ENCODE measurements at places on chromosomes 16 and 17. TPM values are rescaled to one million over a fixed set of nuclear protein-coding genes. Genes with fewer than 3 reads are reported as not detected.

GRCh38 chr17:37720989-37721388 lies 23.9 kb downstream of the HNF1B start:
- no peak for DNase-seq

The MYL4 gene
- 48.9 TPM for total RNA-seq

- no peak for DNase-seq
Measured at GRCh38 chr16:84150926-84151325, 5.8 kb downstream of the DNAAF1 start.

The CCL22 gene
- total RNA-seq: 1.4 TPM

GRCh38 chr16:6891496-6891895 lies 441.1 kb upstream of the RBFOX1 start:
- peak; percentile 27 for DNase-seq

- DNase-seq: no peak
Measured at GRCh38 chr17:45688820-45689219, 95.3 kb upstream of the CRHR1 start.

The EFNB3 gene
- total RNA-seq: 1.9 TPM

GRCh38 chr17:7997186-7997585 lies 5.2 kb upstream of the GUCY2D start:
- DNase-seq: no peak

The HSD17B2 gene
- total RNA-seq: 10.4 TPM

DNA sequence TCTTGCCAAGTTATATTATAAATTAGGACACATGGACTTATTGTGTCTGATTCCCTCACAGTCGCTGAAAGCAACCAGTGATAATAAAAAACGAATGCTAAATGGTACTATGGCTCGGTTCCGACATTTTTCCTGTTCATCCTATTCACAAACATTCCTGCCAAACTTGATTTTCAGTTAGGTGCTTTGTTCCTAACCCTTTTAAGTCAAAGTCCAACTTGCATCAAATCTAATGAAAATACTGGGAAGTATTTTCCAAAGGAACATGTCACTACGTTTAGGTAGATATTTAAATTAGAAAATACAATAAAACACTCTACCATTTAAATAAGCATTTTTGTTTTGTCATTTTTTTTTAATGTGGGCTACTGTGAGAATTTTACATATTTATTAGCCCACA lies 21.0 kb downstream of the SETD6 start:
- no peak for DNase-seq

DNA sequence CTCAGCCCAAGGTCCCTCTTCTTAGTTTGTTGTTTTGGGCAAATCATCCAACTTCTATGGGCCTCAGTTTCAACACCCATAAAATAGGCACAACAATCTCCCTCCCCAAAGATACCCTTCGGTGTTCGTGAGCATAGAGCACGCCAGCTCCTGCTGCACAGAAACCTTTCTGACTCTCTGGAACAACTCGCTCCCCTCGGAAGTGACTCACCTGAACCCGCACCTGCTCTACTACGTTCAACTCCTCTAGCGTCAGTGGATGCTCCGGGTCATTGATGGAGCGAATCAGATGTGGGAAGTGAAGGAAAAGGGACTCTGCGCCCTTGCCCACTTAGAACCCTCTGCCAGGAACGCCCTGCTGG lies 445 bp downstream of the CIAO2B start:
- no peak for DNase-seq

The GFAP gene
- 6.7 TPM for total RNA-seq

GRCh38 chr17:14859542-14859941 lies 405.6 kb downstream of the PMP22 start:
- DNase-seq: peak; percentile 65

The KRT24 gene
- 6.3 TPM for total RNA-seq

DNA sequence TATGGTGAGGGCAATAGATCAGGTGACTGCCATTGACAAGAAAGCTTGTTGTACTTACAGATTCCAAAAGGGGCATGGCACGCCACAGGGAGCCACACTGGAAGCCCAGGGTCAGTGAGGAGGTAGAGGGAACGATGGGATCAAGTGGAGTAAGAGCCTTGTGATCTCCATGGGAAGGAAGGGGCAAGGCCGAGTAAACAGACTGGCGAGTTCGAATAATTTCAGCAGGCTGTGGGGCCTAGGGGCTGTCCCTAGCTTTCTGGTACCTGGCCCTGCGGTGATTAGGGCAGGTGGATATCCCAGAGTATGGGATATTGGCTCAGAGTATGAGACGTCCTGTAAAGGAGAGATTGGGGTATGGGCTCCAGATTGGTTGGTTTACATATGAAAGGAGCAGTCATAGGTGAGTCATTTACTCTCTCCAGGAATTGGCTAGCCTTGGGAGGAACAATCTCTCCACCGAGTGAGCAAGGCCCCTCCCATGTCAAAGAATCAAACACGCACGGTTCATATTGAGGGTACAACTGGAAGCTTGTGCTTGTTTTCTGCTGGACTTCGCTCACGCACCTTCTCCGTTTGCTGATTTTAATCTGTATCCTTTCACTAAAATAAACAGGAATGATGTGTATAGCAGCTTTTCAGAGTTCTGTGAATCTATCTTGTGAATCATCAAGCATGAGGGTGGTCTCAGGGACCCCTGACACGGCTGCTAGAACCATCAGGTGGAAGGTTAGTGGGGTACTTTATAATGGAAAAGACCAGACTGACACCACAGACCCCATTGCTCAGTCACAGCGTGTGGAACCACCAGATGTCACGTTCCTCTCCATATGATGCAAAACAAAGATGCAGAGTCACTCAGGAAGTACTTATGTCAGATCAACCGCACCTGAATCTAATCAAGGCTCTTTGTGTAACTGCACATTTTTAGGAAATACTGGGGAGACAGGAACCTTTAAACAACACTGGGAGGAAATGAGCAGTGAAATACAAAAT lies 27.9 kb downstream of the GABARAPL2 start:
- no peak for DNase-seq

The ALOXE3 gene
- total RNA-seq: not detected

The TBC1D3G gene
- total RNA-seq: 1.4 TPM

The TPSD1 gene
- total RNA-seq: not detected

DNA sequence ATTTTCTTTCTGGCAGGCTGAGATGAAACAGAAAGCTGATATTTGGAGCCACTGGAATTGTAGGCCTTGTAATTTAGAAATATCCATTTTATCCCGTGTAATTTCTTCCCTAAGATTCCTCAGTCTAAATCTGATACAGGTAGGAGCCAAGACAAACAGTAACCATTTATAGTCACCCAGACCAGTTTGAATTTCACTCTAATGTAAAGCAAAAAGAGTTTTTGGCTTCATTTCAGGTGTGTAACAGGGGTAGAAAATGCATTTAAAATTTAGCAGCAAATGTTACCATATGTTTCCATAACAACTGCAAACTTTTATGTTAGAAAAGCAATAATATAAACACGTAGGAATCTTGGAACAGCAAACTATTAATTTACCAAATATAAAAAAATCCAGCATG lies 249.4 kb downstream of the FTO start:
- no peak for DNase-seq

DNA sequence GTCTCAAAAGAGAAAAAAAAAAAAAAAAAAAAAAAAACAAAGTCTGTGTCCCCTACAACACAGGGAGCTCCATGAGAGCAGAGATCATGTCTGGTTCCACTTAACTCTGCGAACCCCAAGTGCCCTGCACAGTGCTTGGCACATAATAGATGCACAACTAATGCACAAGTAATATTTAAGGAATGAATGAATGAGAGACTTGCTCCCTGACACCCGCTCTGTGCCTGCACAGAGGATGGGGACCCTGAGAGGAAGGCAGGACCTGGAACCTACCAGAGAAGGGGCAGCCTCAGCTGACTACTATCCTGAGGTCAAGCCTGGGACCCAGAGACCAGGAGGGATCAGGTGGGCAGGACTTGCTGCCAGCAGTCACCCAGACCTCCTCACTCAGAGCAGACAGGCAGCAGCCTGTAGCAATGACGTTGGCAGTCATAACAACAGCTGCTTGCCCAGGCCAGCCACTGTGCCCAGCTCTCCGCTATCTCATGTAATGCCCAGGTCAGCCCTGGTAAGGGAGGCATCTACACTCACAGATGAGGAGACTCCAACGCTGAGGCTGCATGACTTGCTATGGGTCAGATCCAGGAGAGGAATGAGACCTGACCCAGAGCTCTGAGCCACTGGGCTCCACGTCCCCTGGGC lies 2.9 kb downstream of the MYO15A start:
- DNase-seq: no peak

DNA sequence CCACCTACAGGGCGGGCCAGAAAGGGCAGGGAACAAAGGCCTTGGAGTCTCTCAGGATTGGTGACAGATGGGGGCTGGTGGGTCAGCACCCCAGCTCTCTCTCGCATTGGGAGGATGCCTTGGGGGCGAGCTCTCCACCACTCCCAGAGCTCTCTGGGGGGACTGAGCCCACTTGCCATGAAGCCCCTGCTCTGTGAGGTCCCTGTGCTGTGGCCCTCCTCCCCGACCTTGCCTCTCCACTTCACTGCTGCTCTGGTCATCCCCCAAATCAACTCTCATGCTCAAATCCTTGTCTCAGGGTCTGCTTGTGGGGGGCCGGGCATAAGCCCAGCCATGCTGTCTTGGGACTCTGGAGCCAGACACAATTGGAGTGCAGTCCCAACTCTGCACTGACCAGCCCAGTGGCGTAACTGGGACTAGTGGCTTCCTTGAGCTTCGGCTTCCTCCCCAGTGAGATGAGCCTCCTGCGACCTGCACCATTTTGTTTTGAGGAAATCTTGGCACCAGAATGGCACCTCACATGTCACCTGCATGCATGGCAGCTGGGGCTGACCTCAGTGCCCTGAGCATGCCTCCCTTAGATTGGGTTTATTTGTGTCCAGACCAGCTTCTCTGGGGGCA lies 184.5 kb downstream of the IRF8 start:
- no peak for DNase-seq

The DOC2B gene
- 2.2 TPM for total RNA-seq

The NACA2 gene
- not detected for total RNA-seq

The UBE2Z gene
- total RNA-seq: 32.0 TPM

- no peak for DNase-seq
Measured at GRCh38 chr17:36111068-36111490, 7.5 kb downstream of the CCL4 start.

The NLRC3 gene
- 9.1 TPM for total RNA-seq

All from umbilical cord (tissue), 2 donors.